ENCODE measurements at places on chromosomes 3 and 15.

- DNase-seq = peak; percentile 7
Measured at GRCh38 chr3:163490119-163490518, 1588.2 kb downstream of the SI start.

- no peak for DNase-seq
Measured at GRCh38 chr3:118480101-118480860, 554.4 kb downstream of the IGSF11 start.

DNA sequence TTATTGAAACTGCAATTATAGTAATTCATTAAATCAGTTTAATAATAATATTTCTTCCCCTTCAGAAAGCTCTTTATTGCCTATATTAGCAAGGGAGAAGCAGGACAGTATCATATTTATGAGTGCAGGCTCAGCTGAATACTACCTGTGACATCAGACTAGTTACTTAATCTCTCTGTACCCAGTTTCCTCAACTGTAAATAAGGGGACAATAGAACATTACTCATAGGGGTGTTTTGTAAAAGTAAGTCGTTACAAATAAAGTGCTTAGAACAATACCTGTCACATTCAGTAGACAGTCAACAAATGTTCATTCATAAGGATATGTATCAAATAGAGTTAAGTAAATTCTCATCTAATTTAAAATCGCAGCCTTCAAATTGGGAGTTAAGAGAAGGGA lies 12.1 kb upstream of the VPS39 start:
- no peak for DNase-seq

GRCh38 chr3:97821287-97821773 lies 481 bp upstream of the CRYBG3 start:
- DNase-seq = no peak

DNA sequence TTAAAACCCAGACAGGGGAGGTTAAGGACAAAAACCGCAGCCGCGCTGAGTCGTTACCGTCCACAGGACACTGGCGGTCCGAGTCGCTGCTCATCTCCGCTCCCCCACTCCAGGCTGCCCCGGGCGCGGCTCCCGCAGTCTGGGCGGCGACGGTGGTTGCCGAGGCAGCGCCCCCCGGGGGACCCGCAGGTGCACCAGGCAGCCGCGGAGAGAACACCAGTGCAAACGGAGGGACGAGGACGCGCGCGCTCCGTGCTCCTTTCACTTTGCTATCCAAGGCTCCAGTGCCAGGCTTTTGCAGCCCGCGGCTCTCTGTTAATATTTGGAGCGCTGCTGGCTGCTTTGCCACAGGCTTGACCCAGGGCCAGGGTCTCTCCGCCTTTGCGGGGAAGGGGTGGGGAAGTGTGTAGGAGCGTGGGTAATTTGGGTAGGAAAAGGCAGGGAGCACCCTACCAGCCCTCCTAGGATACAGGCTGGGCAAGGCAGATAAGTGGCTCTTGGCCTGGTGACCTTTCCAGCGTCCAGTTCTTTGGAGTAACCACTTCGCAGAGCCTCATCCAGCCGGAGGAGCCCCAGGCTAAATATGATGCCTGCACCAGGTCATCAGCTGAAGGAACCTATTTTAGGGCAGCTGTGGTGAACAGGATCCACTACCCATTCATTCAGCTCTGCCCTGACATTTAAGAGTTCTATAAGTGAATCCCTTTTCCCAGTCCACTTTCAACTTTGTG lies at the start of gene GADL1:
Gene GADL1, minus strand, starts transcription at position 141 of the 731 bp plus-strand sequence. Its CDS starts 47 bp downstream, at position 94.
- DNase-seq = no peak

DNA sequence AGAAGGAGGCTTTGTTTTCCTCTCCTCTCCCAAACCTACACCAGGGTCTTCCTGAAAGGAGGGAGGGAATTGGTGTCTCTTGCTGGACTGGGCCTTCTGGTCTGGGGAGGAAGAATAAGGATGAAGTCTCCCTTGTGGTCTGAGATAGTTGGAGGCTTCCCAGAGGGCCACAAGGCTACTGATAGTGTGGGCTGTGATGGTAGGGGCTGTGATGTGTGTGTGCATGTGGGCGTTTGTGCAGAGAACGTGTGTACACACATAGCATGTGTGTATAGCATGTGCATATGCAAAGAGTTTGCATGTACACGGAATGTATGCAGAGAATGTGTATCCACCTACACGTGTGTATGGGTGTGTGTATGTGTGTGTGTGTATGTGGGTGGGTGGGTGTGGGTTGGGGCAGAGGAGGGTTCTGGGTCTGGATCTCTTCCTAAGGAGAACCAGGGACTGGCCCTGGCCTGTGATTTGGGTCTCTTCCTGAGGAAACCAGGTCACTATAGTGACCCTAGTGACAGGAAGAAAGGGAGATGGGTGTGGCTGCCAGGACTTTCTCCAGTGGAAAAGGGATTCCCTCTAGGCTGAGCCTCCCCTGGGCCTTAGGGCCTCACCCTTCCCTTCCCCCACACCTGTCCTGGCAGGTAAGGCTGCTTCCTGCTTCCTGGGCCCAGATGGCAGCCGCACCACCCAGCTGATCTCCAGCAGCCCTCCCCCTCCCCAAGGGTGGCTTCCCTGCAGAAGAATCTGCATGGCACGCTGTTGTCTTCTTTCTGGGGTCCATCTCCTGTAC lies 1.7 kb downstream of the FLNB start:
- no peak for DNase-seq

DNA sequence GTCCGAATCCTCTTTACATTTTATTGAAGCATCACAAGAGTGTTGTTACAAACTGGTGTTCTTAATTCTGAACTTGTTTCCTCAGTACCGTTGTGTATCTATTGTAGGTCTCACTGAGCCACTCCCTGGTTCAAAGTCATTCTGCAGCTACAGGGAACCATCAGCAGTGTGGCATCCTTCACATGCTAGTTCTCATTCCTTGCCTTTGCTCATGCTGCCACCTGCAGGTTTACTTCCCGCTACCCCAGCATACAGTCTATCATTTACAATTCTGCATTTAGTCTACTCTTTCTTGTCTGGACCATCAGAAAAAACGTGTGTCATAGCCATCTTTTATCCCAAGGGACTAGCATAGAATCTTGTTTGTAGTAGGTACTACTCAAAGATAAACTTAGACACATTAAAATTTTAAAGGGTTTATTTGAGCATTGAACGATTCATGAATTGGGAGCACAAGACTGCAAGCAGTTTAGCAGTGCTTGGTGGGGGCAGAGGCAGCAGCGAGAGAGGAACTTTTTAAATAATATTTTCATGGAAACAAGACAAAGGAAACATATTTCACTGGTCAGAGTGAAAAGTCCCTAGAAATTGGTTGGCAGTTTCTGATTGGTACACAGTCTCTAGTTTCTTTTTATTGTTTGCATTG lies 402.1 kb downstream of the CADM2 start:
- DNase-seq = no peak

- DNase-seq = no peak
Measured at GRCh38 chr15:90001062-90001682, at the start of gene ZNF710. Gene ZNF710, plus strand, starts transcription at chr15:90001324. Its CDS starts 65,814 bp downstream, at chr15:90067138.

- DNase-seq = no peak
Measured at GRCh38 chr3:123876858-123877257, 7.3 kb downstream of the MYLK start.

GRCh38 chr15:99733268-99734039 lies at the start of gene LYSMD4:
Gene LYSMD4, minus strand, starts transcription at chr15:99733437. Its CDS starts 1,438 bp downstream, at chr15:99731999.
- DNase-seq = peak; percentile 91

- no peak for DNase-seq
Measured at GRCh38 chr3:39960515-39961191, 151.2 kb downstream of the MYRIP start.

DNA sequence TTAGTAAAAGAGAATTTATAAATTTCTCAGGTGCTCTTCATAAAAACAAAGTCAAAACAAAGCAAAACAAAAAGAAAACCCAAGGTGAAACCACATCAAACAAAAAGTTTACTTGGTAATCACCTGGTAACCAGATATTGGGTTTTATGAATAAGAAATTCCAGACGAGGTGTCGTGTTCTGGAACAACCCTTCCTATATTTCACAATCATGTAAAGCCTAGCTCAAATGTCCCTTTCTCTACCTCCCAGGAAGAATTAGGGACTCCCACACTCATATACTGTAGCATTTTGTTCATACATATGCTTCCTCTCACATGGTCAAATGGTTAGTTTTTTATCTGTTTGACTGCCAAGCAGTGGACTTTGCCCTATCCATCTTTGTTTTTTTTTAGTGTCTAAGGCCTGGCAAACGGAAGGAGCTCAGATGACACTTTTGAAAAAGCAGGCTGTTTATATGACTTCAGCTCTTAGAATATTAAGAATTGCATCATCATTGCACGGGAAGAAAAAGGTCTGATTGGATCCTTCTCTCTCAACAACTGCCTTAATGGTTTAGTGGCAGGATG lies 326.7 kb upstream of the TBL1XR1 start:
- DNase-seq = no peak

- no peak for DNase-seq
Measured at GRCh38 chr3:82002986-82003642, 241.7 kb upstream of the GBE1 start.

DNA sequence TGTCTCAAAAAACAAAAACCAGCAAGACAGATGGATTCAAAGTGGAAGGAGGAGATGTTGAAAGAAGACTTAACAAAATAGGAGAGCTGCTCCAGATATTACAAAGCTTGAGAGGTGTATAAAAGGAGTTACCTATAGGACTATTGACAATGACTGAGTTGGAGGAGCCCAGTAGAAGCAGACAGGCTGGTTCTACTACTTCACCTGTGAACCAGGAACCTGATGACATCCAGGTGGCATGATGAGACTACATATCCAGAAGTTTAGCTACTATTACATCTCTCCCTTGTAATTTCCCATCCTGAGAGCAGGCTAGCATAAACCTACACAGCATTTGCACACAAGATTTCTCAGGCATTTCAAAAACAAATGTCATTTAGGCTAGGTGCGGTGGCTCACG lies 49.3 kb downstream of the CPEB1 start:
- DNase-seq = no peak

DNA sequence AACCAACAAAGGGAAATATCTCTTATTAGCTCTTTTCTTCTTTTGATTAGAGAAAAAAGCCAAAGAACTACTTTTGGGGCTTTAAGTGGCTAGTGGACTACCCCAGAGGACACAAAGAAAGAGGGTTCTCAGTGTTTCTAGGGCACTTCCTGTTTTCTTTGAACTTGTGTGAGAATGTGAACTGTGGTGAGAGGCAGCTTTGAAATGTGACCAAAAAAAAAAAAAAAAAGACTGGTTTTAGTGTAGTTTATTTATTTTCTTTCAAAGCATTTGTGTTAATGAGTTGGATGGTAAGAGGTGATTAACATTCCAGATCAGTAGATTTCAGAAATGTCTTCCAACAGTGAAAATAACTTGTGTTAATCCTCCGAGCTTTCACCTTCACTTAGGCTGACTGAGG lies 32.4 kb downstream of the SELENOT start:
- DNase-seq = no peak

GRCh38 chr3:67605377-67605776 lies 49.0 kb downstream of the SUCLG2 start:
- no peak for DNase-seq

DNA sequence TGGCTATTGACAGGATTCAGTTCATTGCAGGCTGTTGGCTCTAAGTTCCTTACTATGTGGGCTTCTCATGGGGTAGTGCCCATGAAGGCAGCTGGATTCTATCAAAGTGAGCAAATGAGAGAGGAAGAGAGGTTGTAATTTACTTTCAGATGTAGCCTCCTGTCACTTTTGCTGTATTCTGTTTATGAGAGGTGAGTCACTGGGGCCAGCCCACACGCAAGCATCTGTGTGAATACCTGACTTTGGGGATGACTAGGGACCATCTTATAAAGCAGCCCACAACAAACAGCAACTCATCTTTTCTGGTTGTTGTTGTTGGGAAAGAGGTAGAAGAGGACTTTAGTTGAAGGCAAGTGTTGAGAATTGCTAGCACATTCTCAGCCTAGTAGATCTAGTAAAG lies 506.3 kb upstream of the GRM7 start:
- DNase-seq = no peak

- DNase-seq = no peak
Measured at GRCh38 chr3:20683910-20684309, 497.9 kb upstream of the SGO1 start.

GRCh38 chr3:39216176-39216790 lies 23.9 kb upstream of the XIRP1 start:
- DNase-seq = peak; percentile 57

DNA sequence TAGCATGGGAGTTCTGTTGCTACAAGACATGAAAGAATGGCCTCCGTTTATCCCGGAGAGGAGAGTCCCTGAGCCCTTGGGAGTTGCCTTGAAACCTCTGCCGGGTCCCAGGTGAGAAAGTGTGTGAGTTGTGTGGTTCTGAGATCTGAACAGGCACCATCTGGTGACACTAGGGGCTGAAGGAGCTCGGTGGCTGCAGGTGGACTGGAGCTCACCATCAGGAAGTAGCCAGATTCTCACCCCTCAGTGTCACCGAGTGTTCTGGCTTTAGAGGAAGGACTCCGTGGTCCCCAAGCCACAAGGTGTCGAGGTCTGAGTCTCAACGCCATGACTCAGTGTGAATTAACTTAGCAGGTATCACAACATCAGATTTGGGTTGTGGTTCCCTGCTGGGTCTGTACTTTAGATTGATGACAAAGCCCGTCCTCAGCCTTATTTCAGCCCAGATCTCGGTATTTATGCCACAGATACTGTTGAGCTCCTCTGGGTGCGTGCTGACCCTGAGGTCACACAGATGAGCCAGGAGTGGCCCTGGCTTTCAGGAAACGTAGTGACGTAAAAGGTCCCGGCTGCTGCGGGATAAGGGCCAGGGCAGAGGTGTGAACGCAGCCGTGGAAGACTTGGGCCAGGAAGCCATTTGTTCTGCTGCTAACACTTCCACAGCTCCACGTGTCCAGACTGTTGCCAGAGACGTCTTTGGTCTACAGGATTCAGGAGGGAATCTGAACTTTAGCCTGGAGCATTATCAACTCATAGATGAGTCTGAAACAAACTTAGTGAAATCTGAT lies 54.4 kb downstream of the PGPEP1L start:
- DNase-seq = no peak

DNA sequence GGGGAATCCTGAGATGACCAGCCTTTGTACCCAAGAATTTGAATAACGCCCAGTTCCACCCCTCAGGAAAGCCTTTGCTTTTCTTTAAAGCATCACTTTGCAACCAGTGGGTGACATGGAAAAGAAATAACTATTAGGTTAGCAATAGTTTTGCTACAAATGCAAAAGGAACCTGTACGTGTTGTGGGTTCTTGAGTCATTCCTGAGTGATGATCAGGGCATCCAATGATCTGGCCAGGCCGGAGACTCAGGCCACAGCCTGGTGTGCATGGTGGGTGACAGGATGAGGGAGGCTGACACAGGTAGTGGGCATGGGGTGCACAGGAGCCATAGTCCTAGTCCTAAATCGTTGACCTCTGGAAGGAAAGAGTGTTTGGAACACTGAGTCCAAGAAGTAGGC lies 321.4 kb upstream of the IL12A start:
- DNase-seq = no peak

All from bone marrow (tissue), 2 donors.